Activated T-cell treated with anti-CD3 and anti-CD28 coated beads, Interleukin-2, amount 50 U/mL, for 48 hours (primary cell): ENCODE measurements at places on chromosomes 12 and 14.

- no peak for DNase-seq
Observed at GRCh38 chr14:37546621-37547447, 48.2 kb downstream of the FOXA1 start.

GRCh38 chr12:53624458-53624857 is 1.7 kb downstream of the ATF7 start:
- no peak for DNase-seq

- DNase-seq = no peak
Observed at GRCh38 chr12:112097641-112098040, 10.9 kb downstream of the NAA25 start.

GRCh38 chr14:49692193-49692757 is 645 bp upstream of the KLHDC1 start:
- DNase-seq = no peak

- DNase-seq = no peak
Observed at GRCh38 chr14:93044121-93044520, 71.6 kb downstream of the ITPK1 start.

DNA sequence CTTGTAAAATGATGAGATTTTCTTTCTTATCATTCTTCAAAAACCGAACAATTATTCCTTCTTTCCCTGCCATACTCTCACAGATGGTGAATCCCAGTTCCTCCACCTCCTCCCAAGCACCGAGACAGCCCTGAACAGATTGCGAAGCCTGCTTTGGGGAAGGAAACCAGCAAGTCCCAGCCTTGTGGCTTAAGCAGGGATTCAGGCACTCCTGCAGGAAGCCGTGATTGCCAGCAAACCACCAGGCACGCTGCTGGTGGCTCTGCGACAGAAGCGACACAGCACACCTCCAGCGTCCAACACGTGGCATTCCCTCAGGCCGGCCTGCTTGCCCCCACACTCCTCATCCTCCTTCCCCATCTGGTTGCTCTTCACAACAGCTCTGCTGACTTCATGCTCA is 237.7 kb downstream of the GXYLT1 start:
- DNase-seq = no peak

- no peak for DNase-seq
Observed at GRCh38 chr12:29743801-29744200, 39.9 kb downstream of the TMTC1 start.

GRCh38 chr12:101356794-101357193 is 50.8 kb downstream of the ARL1 start:
- no peak for DNase-seq

DNA sequence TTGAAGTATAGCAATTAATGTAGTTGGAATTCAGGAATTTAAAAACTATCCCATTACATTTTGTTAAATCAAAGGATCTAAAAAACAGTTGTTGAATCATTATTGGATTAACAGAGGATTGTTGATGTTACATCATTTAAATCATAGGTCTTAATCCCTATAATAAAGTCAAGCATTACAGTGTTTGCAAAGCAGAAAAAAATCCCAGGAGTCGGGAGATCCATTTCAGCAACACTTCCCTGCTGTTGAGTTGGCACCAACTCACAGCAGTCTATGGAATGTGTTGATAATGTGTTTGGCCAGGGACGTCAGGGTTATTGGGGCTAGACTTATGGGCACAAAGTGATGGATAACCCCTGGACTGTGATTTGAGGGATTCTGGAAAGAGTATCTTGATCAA is 99.1 kb upstream of the TMTC1 start:
- DNase-seq = no peak

DNA sequence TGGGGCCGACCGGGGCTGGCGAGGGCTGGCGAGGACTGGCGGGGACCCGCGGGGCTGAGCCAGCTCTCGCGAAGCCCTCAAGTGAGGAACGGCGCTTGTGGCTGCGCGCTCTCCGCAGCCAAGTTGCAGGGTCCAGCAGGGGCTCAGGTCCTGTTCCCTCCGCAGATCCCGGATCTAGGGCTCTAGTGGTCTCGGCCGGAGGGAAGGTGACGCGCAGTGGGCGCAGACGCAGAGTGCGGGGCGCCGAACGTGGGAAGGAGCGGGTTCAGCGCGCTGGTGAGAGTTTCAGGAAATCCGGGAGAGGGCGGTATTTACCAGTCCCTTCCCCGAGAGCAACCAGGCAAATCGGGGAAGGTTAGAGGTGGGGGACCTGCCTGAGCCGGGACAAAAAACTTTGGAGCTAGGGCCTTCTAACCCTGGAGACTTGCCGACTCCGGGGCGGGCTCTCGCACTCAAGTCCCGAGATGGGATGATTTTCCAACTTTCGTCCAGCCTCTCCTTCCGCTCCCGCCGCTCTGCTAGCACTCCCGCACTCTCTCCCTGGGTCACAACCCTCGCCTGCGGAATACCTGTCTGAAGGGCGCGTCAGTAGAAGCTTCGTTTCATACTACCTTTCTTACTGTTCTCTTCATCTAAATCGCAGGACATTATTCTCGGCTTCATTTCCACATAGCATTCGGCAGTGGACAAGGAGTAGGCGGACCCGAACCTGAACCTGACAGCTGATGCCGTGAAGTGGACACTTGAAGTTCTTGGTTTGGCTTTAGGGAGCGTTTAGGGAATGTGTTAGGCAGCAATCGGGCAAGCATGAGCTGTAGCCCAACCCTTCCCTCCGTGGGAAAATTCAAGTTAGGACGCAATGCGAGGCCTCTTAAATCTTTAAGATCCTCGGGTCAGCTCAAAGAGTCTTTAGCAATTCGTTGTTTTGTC is 13.6 kb upstream of the PAX9 start:
- peak; percentile 22 for DNase-seq

DNA sequence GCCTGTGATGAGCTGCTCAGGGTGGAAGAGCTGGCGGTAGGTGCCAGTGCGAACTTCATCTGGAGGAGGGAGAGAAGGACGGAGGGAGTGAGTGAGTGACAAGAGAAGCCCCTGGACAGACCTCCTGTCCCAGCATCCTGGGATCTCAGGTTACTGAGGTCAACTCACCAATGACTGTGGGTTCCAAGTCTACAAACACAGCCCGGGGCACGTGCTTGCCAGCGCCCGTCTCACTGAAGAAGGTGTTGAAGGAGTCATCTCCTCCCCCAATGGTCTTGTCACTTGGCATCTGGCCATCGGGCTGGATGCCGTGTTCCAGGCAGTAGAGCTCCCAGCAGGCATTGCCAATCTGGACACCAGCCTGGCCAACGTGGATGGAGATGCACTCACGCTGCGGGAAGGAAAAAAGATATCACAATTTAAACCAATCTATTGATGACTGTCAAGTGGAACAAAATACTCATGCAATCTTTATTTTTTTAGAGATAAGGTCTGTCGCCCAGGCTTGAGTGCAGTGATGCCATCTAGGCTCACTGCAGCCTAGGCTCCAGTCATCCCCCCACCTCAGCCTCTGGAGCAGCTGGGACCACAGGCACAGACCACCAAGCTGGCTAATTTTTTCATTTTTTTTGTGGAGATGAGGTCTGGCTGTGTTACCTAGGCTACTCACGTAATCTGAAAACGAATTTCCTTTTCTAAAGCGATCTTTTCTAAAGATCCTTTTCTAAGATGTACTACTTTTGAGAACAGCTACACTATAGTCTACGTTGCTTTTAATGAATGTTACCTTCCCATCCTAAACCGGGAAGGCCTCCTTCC is 1.7 kb downstream of the TUBA1B start:
- DNase-seq = no peak

DNA sequence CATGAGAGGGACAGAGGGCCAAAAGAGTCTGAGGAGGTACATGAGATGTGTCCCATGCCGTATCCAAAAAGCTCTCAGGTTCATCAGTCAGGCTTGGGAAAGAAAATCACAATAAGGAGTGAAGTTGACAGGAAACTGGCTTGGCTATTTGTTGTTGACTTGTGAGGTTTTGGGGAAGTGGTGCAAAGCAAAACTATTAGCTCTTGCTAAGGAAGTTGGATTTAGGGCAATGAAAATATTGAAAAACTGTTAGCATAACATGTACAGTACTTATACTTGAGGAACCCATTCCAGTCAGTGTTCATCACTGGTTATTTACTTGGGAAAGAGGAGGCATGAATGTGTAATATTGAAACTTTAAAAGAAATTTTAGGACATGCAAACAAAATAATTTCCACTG is 145.9 kb downstream of the DUSP6 start:
- DNase-seq = no peak

GRCh38 chr12:4273652-4274395 is at the start of gene CCND2:
TSS of gene CCND2 (plus strand) at chr12:4273762. CDS start at chr12:4274041, 279 bp downstream.
- DNase-seq = peak; percentile 85

DNA sequence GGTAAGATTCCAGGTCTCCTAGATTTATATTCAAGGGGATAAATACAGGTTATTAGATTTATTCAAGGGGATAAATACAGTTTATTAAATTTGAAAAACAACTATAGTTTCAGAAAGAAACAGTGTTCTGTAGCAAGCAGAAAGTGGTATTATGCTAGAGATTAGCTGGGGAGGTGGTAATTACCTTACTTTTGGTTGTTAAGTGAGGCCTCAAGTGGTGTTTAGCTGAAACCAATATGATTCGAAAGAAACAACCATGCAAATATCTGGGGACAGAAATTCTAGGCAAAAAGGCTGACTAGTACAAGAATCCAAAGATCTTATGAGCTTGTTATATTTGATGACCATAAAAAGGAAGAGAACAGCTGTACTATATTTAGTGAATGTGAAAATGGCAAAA is 6.2 kb downstream of the OR4N5 start:
- DNase-seq = no peak

GRCh38 chr12:112419297-112420133 is 768 bp downstream of the PTPN11 start:
- no peak for DNase-seq

GRCh38 chr12:88784166-88784565 is 203.9 kb upstream of the KITLG start:
- DNase-seq = no peak

GRCh38 chr14:99452968-99453367 is 27.7 kb downstream of the SETD3 start:
- DNase-seq = no peak

- DNase-seq = no peak
Observed at GRCh38 chr14:105409364-105409763, 10.3 kb upstream of the MTA1 start.
